ENCODE measurements at places on chromosomes 5 and 9.

DNA sequence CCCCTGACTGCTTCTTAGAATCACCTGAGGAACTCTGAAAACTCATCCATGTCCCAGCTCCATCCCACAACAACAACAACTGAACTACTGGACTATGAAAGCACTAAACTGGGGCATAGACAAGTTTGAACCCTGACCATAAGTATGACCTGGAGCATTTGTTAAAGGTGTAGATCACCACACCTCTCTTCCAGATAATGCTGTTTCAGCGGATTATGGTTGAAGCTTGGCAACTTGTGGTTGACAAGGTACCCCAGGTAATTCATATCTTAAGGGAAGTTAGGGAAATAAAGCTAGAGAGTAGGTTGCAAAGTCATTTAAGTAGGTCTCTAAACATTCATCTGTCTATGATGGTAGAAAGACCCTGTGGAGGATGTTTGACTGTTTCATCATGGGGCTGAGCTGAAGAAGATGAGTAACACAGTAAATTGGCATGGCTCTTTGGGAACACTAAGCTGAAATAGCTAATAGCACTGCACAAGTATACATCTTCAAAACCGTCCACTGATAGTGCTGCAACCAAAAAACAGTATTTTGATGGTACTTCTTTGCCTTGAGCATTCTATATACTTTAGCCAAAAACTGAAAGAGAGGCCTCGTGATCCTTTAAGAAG is 80.2 kb downstream of the TMEM174 start:
- no peak for DNase-seq

- DNase-seq, result no peak
Measured at GRCh38 chr5:28808967-28809810, 1770.8 kb upstream of the CDH9 start.

GRCh38 chr5:91018712-91019371 is 364.3 kb downstream of the ARRDC3 start:
- no peak for DNase-seq

GRCh38 chr9:96139592-96140295 is 162.2 kb downstream of the HSD17B3 start:
- DNase-seq, result no peak

DNA sequence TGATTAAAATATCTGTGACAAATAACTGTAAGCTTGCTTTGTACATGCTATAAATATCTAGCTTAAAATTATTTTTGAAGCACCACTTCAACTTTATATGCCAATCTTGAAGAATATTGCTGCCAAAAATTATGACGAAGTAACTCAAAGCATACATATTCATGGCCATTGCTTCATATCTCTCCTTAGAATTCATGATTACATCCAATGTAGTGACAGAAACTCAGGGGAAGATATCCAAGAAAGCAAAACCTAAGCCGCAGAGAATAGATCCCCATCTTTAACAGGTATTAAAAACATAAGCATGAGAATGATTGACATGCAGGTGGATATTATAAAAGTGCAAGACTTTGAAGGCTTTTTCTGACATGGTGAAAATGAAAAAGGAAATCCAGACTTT is 100.8 kb upstream of the PLPPR1 start:
- no peak for DNase-seq

DNA sequence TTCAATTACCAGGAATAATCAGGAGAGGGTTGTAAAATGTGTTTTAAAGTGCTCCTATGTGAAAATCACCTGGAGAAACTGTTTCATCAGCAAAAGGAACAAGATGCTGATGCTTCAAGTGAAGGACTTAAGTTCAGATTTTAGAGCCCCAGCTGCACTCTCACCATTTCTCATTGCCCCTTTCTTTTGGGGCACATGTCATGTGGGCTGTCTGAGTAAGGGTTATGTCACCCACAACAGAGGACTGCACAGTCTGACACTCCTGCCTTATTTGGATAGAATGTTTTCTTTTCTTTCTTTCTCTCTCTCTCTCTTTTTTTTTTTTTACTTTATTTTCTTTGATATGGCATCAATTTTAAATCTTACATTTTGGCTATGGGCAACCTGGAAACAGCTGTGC is 204.1 kb upstream of the EFNA5 start:
- DNase-seq, result no peak

DNA sequence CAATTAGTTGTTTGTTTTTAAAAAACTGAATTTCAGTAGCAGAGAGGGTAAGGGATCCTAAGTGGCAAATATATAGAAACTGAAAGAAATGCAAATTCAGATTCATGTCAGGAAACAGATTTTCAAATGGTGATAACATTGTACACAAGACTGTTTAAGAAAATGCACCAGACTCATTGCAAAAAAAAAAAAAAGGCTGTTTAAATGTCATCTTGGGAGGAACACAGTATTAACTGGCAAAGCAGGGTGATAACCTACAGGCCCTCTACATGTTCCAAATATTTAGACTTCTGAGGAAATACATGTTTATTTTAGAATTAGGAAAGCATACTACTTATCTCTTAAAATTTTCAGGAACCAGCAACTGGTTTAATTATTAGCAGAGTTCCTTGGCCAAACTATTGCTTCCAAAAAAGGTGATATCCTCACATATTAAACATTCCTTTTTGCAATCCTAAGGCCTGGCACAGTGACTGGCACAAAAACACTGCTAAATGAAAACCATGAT is 114.5 kb downstream of the TSSK1B start:
- DNase-seq, result no peak

- no peak for DNase-seq
Measured at GRCh38 chr5:33309068-33309467, 131.7 kb upstream of the TARS1 start.

DNA sequence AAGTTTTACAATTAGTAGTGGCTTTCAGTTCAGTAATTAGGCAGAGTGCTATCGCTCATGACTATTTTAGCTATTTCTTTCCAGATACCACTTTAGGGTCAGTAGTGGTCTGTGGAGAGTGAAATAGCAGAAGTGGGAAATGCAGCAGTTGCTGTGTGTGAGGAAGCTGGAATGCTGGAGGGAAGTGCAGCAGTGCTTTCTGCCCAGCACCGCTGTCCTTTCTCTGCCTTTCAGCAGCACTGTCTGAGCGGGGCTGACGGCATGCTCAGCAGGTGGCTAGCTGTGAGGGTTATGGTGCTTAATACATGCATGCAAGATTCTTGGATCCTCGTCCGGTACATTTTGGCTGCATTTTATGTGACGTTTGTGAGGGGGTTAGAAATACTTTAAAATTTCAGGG is 213.9 kb downstream of the PBX3 start:
- DNase-seq, result no peak

DNA sequence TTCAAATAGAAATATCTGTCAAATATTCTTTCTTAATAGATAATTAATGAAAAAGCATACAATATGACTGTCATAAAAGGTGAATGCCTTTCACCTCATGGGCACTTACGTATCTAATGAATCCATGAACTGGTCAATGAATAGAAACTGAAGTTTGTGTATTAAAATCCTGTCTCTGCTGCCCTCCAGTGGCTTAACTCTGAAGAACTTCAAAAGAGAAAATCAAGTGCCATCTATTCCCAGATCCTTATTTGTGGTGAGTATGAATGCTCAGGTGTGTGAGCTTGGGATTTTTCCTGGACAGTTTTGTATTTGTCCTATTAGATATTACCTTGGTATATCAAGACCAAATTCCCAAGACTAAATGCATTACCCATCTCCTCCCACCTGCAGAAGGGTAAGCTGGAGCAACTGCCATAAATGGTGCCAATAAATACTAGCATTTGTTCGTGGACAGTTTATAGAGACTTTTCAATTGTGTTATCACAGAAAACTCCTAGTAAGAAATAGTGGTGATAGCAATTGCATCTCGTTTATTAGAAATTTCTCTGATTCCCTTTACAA is 44.0 kb upstream of the SVEP1 start:
- DNase-seq, result peak; percentile 3

DNA sequence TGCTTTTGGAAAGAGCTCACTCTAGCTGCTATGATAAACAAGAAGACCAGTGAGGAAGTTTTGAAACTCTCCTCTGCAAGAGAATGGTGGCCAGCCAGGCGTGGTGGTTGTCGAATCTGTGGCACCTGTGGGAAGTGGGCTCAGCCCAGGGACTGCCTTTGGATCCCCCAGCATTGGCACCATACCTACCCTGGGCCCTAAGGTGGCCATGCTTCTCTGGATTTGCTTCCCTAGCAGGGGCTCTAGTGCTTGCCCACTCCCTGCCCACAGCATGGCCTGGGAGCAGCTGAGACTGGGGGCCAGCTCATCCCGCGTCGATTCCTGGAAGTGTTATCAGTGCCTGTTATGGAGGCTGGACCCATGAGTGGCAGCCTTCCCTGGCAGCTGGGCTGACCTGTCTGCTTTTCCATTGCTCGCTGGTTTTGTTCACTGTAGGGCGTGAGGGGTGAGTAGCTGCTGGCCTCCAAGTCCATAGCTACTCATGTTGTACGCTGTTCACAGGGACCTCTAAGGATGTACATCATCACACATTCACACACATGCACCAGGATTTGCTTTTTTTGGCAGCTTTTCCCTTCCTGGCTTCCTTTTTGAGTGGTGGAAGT is 2.3 kb downstream of the SLC22A4 start:
- DNase-seq, result no peak

- DNase-seq, result no peak
Measured at GRCh38 chr9:28848671-28849070, 1275.4 kb upstream of the C9orf72 start.

GRCh38 chr5:69007163-69007562 is 86.7 kb upstream of the SLC30A5 start:
- DNase-seq, result no peak

DNA sequence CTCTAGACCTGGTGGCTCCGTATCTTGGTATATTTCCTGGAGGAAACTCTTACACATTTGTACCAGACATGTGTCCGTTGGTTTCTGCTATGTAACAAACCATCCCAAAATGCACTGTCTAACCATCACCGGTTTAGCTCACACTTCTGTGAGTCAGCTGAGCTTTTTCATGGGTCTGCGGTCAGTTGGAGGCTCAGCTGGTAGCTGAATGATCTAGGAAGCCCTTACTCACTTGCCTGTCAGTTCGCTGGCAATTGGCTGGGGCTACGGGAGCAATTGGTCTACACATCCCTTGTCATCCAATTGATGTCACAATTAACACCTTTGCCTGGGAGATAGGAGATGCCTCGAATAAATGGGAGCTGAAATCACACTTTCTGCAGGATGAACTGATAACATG is 11.6 kb upstream of the WHRN start:
- no peak for DNase-seq

- DNase-seq, result no peak
Measured at GRCh38 chr9:110168486-110168885, 39.5 kb downstream of the C9orf152 start.

GRCh38 chr9:130497139-130497538 is 52.4 kb downstream of the ASS1 start:
- no peak for DNase-seq

DNA sequence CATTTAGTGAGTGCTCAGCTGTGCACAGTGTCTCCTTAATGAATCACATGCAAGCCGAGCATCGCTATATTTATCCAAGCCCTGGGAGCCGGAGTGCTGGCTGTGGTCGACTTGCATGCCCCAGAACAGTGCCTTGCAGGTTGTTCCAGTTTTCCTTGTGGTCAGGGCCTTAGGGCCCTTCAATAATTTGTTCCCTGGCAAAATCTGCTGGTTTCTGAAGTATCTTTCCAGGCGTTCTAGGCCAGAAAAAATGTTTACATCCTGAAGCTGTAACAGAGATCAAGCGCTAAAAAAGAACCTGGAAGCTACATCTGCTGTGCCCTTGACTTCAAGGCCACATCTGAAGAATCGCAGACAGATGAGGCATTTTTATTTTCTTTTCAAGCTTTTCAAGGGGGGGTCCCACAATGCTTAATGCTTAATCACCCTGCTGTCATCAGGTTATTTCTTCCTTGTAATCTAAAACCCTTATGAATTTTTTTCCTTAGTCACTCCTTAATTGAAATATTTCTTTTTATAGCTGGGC is 105.8 kb downstream of the DOCK2 start:
- no peak for DNase-seq

DNA sequence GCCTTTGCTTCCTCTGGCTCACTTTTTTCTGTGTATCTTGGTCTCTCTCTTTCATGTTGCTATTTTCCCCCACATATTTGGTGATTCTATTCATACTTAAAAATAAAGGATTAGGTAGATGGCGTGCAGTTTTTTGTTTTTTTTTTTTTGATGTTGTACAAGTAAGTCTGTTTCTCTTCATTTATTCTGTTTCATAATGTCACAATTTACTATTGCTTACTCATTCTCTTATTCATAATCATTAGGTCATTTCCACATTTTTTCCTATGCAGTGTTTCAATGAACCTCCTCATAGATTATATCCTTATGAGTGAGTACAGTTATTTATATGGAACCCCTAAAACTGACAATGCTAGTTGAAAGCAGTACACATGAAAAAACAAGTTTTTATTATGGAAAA is 136.3 kb downstream of the APBA1 start:
- DNase-seq, result no peak

DNA sequence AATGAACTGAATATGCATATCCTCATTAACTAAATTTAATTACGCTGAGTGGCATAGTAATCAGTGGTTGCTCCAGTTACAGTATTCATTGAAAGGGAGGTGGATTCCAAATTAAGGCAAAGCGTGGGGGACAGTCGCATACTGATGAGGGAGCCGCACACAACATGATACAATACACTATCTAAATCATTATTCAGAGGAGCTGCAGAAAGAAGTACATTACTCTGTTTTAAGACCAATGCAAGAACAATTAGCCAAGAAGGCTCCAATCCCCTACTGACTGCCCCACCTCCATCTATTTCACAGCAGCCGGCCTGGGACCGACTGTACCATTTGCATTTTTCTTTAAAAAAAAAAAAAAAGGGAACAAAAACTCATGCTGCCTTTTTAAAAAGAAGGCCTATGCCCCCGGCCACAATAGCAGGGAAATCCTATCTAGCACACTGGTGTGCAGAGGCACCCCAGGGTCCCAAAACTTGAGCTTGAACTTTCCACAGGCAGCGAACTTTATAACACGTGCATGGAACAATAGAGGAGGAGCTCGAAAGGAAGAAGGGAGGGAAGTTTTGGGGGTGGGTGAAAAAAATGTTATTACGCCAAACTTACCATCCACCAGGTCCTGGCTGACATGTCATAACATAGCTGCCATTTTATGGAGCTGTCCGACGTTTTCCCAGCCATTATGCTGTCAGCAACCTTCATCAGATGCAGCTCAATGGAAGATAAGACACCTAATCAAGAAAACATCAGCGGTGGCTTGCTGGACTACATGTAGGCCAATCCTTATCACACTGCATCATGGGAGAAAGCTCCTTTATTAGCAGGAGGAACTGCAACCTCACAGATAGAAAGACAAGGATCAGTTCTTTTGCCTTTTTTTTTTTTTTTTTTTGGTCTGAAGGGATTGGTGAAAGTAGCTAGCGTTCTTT is 161.6 kb downstream of the ZDHHC21 start:
- DNase-seq, result no peak

GRCh38 chr5:65290677-65291076 is 191.0 kb downstream of the ADAMTS6 start:
- no peak for DNase-seq

Measured in CD4-positive, alpha-beta T cell treated with Interleukin-17A for 4 hours (primary cell).